ENCODE measurements at places on chromosomes 1 and 21. TPM values are rescaled to one million over a fixed set of nuclear protein-coding genes. Genes with fewer than 3 reads are reported as not detected.

KCNE2 gene
- not detected for total RNA-seq

ARHGAP30 gene
- total RNA-seq = 0.07 TPM

PLPP3 gene
- total RNA-seq = 31.6 TPM

TAL1 gene
- total RNA-seq = not detected

RNU1-1 gene
- total RNA-seq = not detected

HLX gene
- total RNA-seq = 6.2 TPM

All from A549 treated with ZK216348 at 1 μM for 4 hours (cell line).